ENCODE measurements at places on chromosomes 12 and 14.

GRCh38 chr14:22071006-22071405 is 397.4 kb upstream of the OR4E1 start:
- DNase-seq, result no peak

DNA sequence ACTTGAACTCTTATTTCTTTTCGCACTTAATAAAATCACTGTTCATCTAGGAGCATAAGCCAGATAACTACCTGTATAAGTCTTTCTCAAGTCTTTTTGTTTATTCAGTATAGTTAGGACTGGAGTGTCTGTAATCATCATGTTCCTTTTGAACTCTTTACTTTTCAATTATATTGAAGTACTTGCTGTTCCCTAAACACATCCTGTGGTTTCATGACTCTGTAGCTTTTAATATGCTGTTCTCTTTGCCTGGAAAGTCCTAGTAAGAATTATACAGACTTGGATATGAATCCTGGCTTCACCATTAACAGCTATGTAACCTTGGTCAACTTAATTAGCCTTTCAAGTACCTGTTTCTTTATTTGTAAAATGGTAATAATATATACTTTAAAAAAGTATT is 88.2 kb downstream of the CCDC91 start:
- DNase-seq, result peak; percentile 5

GRCh38 chr12:127241072-127241817 is 1025.7 kb upstream of the TMEM132C start:
- no peak for DNase-seq

GRCh38 chr12:95940514-95940913 is 1.9 kb downstream of the CCDC38 start:
- no peak for DNase-seq

- no peak for DNase-seq
These were observed 278.2 kb upstream of the SFSWAP start for GRCh38 chr12:131432532-131433260.

GRCh38 chr14:89697281-89698060 is 257.1 kb downstream of the EFCAB11 start:
- no peak for DNase-seq

GRCh38 chr14:85577543-85578114 is 47.7 kb downstream of the FLRT2 start:
- DNase-seq, result no peak
